LNCaP clone FGC (cell line): ENCODE measurements at places on chromosomes 5 and 9.
A peak's percentile ranks its signal among the peaks of the same experiment; 100 is the strongest.

DNA sequence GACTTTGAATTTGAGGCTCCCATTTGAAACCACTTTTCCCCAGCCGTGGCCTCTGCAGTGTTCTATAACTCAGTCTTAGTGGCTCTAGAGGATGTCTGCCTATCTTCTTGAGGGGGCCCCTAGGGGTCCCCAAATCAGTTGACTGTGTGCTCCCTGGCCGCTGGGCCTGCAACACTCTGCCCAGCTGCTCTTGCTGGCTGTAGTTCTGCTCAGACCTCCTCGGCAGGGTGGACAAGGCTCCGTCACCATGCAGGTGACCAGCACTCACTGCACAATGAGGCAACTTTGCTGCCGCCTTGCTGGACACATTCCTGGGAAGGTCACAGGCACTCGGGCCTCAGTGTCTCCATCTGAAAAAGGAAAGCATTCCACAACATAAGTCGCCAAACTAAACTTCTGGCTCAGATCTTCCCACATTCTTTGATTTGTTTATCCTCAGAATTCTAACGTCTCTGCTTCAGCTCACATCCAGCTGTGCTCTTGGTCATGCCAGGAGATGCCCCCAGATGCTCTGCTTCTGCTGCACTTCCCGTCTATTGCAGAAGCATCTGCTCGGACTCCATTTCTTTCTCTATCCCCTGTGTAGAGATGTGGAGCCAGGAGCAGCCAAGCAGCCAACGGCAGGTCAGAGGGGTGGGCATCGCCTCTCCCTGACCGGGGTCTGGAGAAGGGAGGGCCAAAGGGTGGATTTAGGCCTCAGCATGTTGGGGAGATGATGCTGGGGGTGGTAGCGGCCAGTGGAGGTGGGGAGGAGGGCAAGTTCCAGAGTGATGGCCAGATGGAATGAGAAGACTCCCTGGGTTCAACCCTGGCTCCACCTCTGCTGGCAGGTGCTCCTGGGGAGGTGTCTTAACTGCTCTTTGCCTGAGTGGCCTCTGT lies 133.6 kb downstream of the MVB12B start:
- no peak for DNase-seq

DNA sequence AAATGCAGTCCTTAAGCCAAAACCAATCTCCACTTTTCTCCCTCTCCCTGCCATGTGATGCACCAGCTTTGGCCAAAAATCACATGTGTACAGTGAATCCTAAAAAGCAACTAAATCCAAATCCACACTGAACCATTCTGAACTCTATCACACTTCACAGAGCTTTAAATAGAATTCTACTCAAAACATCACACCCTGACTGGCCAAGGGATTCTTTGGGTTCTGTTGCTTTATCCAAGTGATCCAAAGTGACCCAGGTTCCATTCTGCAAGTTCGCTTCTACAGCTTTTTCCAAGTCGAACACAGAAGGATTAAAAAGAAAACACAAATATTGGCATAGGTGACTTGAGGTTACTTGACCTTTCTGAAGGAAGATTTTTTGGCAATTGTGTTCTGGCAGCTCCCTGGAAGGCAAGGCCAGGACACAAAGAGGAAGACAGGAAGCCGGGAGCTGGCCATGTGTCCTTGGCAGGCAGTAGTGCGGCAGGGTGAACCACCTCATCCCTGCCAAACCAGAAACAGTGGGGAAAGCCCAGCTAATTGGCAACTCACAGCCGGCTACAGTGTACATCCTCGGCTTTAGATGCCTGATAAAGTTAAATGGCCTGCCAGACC lies 115.0 kb downstream of the NFIB start:
- DNase-seq, result peak; percentile 93

- no peak for DNase-seq
Observed at GRCh38 chr9:113602126-113603047, 138.9 kb downstream of the RGS3 start.

DNA sequence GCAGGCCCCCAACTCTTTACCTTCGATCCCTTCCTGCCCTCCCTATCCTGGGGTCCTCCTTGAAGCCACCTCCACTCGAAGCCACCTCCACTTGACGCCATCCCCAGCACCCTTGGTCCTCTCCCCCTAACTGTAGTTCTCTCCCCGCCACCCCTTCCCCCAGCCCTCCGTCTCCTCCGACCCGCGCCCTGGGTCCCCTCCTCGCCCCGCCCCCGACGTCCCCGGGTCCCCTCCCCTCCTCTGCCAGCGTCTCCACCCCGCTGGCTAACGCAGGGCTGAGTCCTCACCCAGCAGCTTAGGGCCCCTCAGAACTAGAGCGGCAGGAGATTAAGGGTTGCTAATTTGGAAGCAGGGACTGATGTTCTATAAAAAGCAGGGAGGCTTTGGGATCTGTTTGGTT lies 30.6 kb upstream of the ANKRD33B start:
- no peak for DNase-seq

DNA sequence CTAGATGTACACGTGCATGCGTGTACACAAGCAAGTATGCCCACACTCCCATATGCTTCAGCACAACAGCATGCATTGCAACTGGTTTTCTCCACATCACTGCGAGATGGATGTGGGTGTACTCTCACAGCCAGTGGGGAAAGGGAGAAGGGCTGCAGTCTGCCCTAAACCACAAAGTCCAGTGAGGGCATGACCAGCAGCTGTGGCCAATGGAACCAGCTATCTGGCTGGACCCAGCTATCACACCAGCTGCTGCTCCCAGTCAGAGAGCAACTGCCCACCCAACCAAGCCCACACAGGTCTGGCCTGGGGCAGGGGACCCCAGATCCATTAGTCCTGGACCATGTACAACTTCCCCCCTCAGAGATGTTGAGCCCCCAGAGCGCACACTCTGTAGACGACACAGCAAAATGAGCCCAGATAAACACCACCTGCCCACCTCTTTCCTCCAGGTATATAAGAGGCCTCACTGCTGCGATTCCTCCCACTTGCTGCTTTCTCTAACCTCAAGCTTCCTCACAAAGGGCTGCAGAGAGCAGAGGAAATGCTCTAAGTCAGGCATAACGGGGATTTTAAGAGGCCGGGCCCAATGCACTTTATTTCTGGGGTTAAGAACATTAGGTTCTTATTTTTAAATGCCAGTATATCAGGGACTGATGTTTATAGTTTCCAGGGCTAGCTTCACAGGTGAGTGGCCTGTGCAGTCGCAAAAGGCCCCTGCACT lies 39.0 kb downstream of the SHB start:
- DNase-seq, result no peak

DNA sequence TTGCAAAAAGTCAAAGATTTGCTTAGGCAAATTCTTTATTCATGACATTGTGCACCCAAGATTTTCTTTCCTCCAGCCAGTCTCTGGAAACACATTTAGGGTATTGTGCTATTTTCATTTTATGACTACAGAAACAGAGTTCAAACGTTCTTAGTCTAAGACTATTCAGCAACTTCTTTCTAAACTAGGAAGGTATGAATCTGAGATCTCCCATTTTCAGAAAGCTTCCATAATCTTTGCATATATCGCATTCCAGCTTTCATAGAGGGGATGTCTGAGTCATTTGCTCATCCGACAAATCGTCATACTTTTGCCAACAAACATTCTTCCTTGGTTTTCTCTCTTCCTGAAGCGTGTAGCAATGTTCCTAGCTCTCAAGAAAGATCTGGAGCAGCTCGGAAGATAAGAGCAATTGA lies 1.6 kb upstream of the PAPPA start:
- no peak for DNase-seq

GRCh38 chr5:146130440-146131045 lies 25.2 kb upstream of the PLAC8L1 start:
- no peak for DNase-seq

GRCh38 chr9:105431424-105432246 lies 16.2 kb upstream of the FSD1L start:
- DNase-seq, result no peak

DNA sequence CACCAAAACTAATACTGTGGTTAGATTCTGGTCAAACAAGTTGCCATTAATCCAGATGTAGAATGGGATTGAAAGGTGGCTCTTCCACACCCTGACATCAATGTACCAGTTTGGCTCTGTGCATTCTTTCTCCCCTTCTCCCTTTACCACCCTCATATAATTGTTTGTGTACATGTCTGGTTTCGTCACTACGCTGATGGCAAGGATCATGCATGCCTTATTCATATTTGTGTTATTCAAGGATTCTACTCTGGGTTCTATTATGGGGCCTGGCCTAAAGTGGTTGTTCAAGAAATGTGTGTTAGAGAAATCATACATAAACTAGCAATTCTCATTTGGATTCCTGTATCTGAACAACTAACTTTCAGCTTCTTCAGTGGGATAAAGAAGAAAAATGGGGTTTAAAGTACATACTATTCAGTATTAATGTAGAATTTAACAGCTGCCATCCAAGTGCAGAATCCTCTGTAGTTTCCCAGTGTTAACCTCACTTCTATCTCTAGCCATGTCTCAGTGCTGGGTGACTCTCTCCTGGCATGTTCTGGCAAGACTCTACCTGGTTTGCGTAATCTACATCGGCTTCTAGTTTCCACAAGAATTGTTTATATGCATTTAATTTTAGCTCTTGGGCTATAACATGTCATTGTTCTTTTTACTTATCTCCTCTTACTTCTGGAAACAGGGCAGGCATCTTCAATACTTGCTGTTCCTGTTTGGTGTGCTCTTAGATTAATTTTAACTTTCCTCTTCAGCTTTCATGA lies 27.9 kb upstream of the CDKN2B start:
- DNase-seq, result no peak

DNA sequence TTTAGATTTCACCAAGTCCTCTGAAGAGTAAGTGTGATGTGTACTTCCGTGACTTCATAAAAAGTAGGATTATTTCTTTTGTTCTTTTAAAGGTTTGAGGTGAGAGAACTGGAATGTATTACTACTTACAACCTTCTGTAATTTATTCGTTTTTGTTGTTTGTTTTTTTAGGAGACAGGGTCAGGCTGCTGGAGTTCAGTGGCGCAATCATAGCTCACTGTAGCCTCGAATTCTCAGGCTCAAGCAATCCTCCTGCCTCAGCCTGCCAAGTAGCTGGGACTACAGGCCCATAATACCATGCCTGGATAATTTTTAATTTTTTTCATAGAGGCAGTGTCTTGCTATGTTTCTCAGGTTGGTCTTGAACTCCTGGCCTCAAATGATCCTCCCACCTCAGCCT lies 68.3 kb upstream of the RETREG1 start:
- no peak for DNase-seq

DNA sequence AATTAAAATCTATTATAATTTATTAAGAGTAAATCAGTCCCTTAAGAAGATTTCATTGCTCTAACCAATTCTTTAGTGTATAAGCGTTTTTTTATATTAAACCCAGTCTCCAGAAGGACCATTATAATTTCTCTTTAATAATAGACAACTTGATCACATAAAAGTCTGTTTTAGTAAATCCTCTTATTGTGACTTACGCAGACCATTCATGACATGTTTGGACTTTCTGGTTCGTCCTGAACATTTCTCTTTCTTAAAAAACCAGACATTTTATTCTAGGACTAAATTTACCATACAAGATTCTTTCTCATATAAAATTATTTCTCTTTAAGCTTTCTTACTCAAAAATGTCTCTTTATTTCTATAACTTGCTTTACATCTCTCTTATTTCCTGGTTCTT lies 196.2 kb upstream of the RAI14 start:
- DNase-seq, result no peak

DNA sequence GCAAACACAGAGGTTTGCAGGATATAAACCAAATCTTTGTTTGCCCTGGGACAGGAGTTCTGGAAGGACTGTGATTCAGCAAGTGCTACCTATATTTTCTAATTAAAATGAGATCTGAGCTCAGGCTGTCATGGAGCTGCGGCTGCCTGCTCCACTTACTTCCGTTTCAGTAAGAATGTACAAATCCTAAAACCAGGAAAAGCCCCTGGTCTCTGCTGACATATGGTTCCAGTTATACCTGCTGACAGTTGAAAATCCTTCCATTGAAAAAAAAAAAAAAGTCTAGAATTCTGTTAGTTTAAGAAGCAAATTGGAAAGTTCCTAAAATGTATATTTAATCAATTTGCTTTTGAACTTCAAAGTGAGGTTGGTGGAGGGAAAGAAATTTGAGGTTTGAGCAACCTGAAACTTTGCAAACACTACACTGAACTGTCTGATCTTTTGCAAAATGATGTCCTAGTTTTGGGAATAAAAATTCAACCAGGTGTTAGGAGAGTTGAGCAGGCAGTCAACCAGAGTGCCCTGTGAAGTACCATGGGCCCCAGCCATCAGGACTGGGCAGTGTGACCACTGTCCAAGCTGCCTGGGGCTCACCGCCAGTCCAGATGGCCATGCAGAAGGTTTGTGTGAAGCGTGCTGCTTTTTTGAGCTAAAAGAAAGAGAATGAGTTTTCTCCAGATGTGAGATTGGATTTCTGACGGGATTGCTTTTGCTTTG lies 50.6 kb downstream of the SHB start:
- no peak for DNase-seq

DNA sequence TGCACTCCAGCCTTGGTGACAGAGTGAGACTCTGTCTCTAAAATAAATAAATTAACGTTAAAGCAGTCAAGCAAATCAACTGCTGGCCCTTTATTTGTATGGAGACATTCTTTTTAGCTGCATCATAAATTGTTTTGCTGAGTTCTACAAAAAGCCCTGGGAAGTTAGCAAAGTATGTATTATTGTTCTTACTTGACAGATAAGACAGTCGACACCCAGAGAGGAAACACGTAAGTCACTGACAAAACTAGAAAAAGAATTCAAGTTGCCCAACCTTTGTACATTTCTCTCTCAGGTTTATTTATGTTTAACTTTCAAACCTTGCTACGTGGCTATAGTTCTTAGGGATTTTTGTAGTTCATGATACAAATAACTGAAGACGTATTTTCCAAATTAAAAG lies 40.4 kb upstream of the MACIR start:
- DNase-seq, result no peak
